Activated CD4-positive, CD25-positive, alpha-beta regulatory T cell (primary cell): ENCODE measurements at places on chromosomes 3 and 15.

DNA sequence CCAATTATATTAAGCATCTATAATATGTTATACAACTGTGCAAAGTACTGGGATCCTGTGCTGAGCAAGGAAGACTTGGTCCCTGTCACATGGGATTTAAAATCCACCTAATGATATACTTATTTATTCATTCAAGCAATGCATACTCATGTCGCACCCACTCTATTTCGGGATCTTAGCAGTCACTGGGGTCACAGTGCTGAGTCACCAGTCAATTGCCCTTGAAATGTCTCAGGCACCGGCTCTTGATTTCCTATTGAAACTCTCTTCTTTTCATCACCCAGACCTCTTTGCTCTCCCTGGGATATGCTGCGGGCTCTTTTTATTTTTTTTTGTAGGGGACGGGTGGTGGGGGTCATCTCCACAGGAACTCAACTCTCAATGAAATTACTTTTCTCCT is 194.5 kb upstream of the GAP43 start:
- no peak for DNase-seq

- DNase-seq, result no peak
Measured at GRCh38 chr15:39919411-39919747, 687 bp downstream of the GPR176 start.

GRCh38 chr3:118128886-118129285 is 905.8 kb downstream of the IGSF11 start:
- DNase-seq, result no peak

- DNase-seq, result no peak
Measured at GRCh38 chr3:29601861-29602585, 321.2 kb downstream of the RBMS3 start.

- no peak for DNase-seq
Measured at GRCh38 chr3:106168962-106169750, 300.3 kb upstream of the CBLB start.

- DNase-seq, result no peak
Measured at GRCh38 chr3:106392915-106393314, 524.1 kb upstream of the CBLB start.

DNA sequence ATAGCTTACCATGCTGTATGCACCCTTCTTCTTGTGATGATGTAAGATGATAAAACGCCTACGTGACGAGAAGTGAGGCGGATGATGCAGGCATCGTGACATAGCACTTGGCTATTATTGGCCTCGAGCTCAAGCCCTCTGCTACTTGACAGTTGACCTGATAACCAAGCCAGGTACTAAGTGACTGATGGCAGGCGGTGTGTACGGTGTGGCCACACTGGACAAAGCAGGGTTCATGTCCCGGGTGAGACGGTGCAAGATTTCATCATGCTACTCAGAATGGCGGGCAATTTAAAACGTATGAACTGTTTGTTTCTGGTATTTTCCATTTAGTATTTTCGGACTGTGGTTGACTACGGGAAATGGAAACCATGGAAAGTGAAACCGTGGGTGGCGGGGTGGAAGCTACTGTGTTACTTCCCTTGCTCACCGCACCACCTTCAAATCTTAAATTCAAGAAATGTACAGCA is 57.7 kb downstream of the SLC12A8 start:
- DNase-seq, result no peak

- no peak for DNase-seq
Measured at GRCh38 chr3:156473341-156473740, 81.6 kb downstream of the SSR3 start.

- no peak for DNase-seq
Measured at GRCh38 chr3:169954142-169954756, 12.4 kb upstream of the SEC62 start.

- no peak for DNase-seq
Measured at GRCh38 chr3:114839476-114839875, 307.6 kb downstream of the ZBTB20 start.

- no peak for DNase-seq
Measured at GRCh38 chr3:64460877-64461276, 226.9 kb downstream of the ADAMTS9 start.

- no peak for DNase-seq
Measured at GRCh38 chr3:29079358-29079757, 201.5 kb upstream of the RBMS3 start.

- no peak for DNase-seq
Measured at GRCh38 chr15:90386221-90386620, 1.8 kb upstream of the IQGAP1 start.

GRCh38 chr15:47587940-47588802 is 129.1 kb upstream of the SEMA6D start:
- no peak for DNase-seq

- no peak for DNase-seq
Measured at GRCh38 chr3:11116336-11117059, 37.8 kb upstream of the HRH1 start.

GRCh38 chr15:38853608-38854007 is 289.0 kb upstream of the RASGRP1 start:
- no peak for DNase-seq

GRCh38 chr3:5766848-5767247 is 579.3 kb downstream of the EDEM1 start:
- DNase-seq, result no peak

DNA sequence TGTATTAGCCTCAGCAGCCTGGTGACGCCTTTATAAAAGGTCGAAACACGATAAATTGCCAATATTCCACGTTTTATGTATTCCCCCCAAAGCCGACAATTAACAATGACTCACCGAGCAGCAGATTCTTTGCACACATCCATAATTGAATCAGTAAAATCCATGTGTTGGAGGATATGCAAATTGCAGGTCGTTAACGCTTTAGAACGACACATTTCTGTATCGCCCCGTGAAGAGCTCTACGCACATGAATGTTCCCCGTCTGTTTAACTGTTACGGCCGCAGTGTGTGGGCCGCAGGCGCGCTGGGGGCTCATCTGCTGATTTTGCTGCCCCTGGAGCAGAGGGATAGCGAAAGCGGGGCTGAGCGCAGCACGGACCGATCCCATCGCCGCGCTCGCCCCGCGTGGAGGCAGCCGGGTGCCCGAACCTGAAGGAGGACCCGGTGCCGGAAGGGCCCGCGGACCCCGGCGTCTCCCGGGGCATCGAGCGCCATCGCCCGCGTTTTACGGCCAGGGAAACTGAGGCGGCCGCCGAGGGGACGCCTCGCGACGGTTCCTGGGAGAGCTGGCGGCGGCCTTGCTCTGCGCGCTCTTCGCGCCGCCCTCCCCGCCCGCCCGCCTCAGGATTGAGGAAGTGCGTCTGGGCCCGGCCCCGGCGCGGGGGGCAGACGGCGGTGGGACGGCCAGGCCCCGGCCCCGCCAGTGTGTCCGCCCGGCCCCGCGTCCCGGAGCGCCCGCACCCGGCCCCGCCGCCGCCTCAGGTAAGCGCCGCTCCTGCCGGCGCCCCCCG is at the start of gene LRRK1:
Gene LRRK1 (plus strand): TSS at position 668 of the 791 bp plus-strand sequence. CDS start 5,276 bp downstream, outside the sequence.
- no peak for DNase-seq

- peak; percentile 1 for DNase-seq
Measured at GRCh38 chr3:113018536-113019181, 27.9 kb downstream of the GTPBP8 start.

- no peak for DNase-seq
Measured at GRCh38 chr3:18024715-18025114, 282.3 kb upstream of the TBC1D5 start.

DNA sequence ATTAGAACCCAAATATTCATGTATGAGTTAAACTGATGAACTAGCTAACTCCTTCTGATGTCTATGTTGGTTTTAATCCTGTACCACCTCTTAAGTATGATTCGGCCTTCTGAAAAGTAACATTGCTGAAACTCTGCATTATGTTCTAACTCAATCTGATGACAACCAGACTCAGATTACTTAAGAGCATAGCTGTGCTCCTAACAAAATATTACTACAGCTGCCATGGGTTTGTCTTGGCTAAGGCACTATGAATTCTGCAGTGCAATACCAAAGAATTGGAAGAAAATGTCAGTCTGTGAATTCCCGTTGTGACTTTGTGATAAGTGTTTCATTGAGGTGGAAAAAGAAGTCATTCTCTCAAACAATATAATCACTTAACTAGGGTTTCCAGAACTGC is 224.4 kb downstream of the ZMAT3 start:
- no peak for DNase-seq

DNA sequence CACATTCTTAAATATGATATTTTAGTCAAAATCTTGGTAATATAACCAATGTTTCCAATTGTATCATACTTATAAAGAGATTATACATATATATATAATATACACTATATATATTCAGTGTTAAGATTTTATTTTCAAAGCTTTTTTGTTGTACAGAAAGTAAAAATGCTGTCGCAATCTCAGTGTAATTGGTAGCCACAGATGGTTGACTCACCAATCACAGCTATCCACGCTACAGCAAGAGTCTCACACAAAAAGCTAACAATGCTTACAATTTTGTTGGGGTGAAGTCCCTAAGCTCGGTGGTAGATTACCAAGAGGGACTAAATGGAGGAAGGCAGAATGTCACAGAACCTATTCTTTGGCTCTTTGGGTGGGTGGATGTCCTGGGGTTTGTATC is 16.9 kb upstream of the CFAP161 start:
- no peak for DNase-seq

GRCh38 chr3:54967731-54968161 is 39.9 kb upstream of the LRTM1 start:
- DNase-seq, result no peak

DNA sequence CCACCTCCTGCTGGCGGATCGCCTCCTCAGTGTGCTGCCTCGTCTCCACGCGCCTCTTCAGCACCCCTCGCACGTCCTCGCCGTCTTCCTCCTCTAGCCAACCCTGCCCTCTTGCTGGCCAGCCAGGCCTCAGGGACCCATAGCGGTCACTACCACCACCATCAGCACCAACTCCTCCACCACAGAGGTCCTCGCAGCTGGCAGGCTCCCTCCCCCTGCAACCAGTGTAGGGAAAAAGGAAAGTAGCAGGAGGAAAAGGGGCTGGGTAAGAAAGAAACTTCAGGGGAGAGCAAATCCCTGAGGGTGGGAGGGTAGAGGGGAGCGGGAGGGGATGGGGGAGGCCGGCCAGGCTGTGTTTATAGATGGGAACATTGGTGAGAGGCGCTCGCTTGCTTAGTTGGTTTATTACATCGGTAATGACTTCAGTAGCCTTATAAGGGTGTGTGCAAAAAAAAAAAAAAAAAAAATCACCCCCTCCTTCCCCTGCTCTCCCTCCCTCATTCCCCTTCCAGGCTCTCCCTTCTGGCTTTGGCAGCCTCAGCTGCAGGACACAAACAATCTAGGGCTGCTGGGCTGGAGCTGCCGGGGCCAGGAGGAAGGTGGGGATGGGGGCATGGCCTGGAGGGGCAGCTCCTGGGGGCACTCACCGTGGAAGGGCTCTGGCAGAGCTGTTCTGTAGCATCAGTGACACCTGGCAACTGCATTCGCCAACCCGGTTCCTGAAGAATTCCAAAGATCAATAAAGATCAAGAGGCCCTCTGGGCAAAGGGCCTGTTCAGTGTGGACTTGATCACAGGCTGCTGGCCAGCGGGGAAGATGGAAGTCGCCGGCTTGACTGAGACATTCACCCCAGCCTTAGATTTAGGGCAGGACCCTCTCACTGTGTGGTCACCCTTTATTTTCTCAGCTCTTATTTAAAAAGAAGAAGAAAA is 116.2 kb upstream of the HACD2 start:
- DNase-seq, result no peak

DNA sequence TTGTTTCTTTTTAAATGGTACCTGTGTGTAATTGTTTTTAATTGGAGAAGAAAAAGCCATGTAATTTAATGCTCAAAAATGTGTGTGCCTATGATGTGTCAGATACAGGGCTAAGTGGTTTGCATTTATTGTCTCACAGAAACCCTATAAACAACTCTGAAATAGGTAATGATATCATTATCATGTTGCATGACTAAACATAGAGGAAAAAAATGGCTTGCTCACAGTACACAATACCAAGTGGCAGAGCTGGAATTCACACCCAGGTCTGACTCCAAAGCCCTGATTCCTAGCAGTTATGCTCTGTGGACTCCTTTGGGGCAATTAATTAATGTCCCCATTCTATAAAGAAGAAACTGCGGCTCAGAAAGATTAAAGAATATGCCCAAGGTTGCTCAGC is 237.4 kb upstream of the TRIM42 start:
- no peak for DNase-seq

GRCh38 chr15:89826671-89827655 is 12.3 kb upstream of the ANPEP start:
- DNase-seq, result no peak

- DNase-seq, result no peak
Measured at GRCh38 chr3:25173606-25174005, 254.5 kb upstream of the RARB start.

DNA sequence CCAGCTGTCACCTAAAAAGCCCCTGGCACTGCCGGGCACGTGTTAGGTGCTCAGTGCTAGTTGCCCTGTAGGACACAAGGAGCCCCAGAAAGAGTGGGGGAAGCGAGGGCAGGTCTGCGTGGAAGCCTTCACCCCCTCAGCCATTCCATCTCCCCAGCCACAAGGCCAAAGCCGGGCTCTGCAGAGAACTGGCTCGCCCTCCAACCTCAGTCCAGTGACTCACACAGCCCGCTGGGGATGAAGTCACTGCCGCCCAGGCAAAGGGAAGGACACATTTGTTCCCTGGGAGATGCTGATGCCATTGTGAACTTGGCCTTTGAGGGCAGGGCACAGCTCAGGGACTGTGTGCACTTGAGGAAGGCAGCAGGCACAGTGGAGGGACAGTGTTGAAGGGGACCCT is 48.1 kb downstream of the IQSEC1 start:
- DNase-seq, result no peak

DNA sequence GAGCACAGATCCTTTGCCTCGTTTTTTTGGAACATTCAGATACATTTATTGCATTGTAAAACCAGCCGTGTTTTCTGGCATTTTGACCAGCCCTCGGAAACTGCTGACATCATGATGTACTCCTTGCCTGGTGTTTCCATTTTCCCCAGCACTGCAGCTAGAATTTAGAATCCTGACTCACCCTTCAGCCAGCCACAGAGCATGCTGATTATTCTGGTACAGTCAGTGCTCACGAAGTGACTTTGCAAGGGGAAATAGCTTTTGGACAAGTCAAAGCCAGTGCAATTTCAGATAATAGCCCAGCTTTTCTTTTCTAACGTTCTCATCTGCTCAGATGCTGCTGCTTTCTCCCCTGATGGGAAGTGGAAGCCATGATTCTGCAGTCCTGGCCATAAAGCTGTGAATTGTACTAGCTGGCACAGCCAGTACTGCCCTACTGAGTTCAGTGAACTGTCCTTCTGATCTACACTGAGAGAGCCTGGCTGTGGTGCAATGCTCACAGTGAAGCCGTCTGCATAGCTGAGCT is 12.1 kb upstream of the CNBP start:
- no peak for DNase-seq

DNA sequence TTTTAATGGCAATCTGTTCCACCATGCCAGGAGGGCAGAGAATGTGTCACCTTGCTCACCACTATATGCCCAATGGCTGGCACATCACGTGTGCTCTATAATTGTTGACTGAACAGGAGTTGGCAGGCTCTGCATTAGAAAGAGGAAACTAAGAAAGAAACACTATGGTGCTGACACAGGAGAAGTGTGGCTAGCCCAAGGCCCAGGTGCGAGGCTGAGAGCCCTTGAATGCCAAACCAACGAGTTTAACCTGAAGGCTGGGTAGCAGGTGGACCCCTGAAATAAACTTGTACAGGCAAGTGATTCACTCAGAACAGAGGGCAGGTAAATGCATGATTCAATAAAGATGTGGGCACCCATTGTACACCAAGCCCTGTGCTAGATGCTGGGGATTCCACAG is 2.4 kb downstream of the CHCHD4 start:
- no peak for DNase-seq

- no peak for DNase-seq
Measured at GRCh38 chr3:190252080-190252479, 70.2 kb downstream of the CLDN1 start.

- DNase-seq, result no peak
Measured at GRCh38 chr15:25783607-25784540, 79.3 kb downstream of the ATP10A start.

- DNase-seq, result no peak
Measured at GRCh38 chr15:46410705-46411104, 775.9 kb downstream of the SQOR start.
